ENCODE measurements at places on chromosomes 6 and 20.

DNA sequence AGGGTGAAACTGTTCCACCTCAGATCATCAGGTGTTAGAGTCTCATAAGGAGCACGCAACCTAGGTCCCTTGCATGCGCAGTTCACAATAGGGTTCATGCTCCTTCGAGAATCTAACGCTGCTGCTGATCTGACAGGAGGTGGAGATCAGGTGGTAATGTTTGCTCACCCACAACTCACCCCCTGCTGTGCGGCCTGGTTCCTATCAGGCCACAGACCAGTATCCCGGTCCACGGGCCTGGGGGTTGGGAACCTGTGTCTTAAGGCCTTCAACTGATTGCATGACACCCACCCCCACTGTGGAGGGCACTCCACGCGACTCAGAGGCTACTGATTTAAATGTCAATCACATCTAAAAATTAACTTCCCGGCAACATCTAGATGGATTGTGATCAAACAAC is 411.2 kb upstream of the SULF2 start:
- no peak for DNase-seq

- DNase-seq = no peak
These were observed 47.3 kb upstream of the BTBD3 start for GRCh38 chr20:11870411-11870810.

- DNase-seq = no peak
These were observed 53.8 kb upstream of the PDE10A start for GRCh38 chr6:165716886-165717285.

DNA sequence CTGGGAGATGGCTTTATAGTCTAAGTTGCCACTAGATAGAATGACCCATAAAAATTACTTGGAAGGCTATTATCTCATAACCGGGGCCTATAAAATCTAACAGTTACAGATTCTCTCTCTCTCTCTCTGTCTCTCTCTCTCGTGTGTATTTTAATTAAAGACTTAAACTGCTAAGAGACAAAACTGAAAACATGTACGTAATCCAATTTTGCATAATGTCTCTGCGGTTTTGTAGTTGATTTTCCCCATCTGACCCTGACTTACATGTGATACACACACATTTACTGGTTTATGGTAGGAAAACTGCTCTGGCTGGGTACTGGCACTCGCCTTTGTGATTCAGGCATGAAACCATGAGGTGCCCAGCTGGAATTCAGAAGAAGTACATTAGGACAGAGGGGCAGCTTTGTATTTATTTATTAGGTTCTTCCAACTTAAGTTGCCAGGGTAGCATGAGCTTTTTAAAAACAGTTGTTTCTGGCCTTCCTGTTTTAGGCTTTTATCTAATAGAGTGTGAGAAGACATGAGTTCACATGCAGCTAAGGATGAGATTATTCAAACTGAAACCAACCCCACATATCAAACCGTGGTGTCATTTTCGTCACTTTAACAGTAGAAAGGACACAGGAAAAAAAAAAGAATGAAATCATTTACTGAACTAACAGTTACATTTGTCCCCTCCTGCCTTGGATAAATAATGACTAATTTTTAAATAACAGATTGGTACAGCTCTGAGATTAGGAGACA is 182.5 kb downstream of the GMPR start:
- peak; percentile 45 for DNase-seq

DNA sequence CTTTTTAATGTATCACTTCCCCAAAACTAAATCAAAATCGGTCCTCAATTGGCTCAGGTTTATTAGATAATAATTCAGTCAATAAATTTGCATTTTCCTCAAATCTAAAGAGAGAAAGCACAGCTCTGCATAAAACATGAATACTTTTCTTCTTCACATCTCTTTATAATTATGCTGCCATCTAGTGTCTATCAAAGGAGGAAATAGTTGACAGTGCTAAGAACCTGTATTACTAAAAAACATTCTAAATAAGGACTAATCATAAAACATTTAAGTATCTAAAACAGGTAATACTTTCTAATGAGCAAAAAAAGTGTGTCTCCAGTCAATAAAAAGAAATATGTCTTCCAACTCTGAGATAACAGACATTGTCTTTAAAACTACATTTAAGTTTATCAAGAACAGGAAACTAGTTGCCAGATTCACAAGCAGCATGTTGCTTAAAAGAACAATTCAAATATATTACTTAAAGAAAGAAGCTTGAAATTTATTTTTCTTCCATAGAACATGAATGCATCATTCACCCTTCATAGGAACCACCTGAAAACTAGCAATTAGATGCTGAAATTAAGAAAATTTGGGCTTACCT is 56.5 kb upstream of the DST start:
- DNase-seq = no peak

GRCh38 chr20:2165871-2166270 is 64.2 kb downstream of the STK35 start:
- no peak for DNase-seq

All from stimulated activated CD8-positive, alpha-beta memory T cell treated with anti-CD3 and anti-CD28 coated beads, Interleukin-7, amount 100 ng/mL, for 48 hours (primary cell).